ENCODE measurements at places on chromosomes 16 and 17.

DNA sequence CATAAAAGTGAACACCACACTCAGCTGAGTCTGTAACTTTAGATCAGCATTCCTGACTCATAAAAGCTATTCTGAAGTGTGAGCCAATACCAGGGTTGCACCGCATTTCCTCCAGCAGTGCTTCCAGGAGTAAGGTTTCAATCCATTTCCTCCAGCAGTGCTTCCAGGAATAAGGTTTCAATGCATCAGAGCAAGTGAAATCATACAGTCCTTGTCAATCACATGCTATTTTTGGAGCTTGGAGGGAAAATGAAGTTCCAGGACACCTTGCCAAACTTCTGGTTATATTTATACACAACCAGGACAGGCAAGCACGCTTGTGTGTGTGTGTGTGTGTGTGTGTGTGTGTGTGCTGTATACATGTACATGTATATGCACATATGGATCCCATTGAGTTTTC is 327.6 kb downstream of the GRIN2A start:
- DNase-seq, result no peak

GRCh38 chr17:45749831-45750335 is 34.2 kb upstream of the CRHR1 start:
- no peak for DNase-seq

DNA sequence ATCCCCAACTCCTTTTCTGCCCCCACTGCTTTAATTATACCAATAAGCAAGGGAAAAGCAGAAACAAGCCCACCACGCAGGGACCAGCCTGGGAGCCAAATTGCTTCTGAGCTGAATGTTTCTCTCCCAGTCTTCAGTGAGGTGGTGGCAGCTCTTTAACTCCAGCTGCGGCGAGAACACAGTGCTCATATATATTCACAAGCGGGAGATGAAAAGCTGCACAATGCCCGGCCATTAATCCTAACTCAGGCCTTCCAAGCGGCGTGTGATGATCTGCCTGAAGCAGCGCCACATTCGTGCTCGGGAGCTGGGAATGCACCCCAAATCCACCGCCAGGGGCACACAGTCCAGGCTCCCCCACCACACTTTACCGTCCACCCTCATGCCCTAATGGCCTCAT is 203.7 kb upstream of the SDK2 start:
- no peak for DNase-seq

DNA sequence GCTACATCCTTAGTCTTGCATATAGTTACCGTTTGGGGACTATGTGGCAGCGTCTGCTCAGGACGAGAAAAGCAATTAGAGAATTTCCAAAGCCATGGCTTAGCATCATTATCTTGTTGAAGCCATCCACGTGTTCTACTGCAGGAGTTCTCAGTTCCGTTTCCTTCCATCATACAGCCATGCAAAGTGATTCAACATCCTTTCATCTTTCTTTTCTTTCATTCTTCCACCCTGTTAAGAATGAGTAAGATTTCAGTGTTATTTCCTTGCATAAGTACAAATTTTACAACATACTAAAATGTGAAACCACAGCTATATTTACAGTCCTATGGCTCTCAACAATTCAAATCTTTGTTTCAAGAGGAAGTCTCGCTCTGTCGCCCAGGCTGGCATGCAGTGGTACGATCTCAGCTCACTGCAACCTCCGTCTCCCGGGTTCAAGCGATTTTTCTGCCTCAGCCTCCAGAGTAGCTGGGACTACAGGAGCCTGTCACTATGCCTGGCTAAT is 3.8 kb downstream of the MARF1 start:
- peak; percentile 69 for DNase-seq

DNA sequence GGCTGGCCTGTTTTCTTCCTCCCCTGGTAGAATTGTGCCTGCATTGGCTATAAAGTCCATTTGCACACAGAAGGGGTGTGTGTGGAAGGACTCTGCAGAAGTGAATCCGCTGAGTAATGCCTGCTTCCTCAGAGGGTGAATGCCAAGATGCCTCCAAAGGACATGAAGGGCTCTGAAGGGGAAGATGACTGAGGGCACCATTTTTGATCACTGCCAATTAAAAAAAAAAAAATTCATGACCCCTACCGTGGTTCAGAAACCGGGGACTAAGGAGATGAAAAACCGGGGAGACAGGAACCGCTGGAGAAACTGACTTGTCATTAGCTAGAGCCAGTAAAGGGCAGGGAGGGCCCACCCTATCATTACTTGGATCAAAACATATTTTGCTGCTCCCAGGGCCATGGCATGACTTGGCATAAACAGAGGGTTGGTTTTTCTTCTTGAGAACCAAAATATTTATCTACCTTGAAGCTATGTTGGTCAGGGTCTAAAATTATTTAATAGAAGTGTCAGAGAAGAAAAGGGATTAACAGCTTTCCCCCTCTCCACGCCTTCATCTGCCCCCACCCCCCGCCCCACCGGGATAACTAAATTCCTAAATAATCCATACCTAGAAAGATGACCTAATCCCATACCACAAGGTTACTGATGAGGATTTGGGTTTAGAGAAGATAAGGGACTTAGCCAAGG is 3.6 kb upstream of the USP7 start:
- DNase-seq, result no peak

GRCh38 chr17:81696218-81696941 is 6.8 kb upstream of the MRPL12 start:
- DNase-seq, result no peak

GRCh38 chr16:20901068-20901435 is 481 bp downstream of the LYRM1 start:
- DNase-seq, result no peak

GRCh38 chr17:60426596-60426995 is 4.3 kb downstream of the CHCT1 start:
- DNase-seq, result no peak

- DNase-seq, result no peak
These were observed 562.0 kb upstream of the GOT2 start for GRCh38 chr16:59295993-59296736.
